GM13976 (cell line): ENCODE measurements at places on chromosomes 13 and 19.

DNA sequence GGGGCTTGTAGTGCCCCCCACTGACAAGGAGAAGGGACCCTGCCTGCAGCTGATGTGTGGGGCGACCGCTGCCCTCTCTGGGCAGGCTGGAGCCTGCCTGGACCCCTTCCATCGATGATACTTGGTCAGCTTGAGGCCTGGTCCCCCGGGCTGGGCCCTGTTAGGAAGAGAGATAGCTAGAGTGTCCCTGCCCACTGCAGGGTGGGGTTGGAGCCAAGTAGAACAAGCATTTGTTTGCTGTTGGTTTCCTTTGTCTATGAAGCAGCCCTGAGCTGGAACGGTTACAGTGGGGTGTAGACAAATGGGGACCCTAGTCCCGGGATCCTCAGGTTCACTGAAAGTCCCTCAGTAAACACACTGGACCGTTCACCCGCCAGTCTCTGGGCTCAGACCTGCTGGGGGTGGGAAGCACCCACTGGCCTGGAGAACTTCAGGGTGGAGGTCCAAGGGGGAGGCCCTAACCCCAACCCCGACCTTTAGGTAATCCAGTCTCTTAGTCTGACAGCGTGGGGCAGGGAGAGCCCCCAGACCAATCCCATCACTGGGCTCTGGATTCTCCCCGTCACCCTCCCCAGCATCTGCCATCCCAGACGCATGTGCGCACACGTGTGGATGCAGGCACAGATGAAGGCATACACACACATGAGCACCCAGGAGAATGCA lies 204.8 kb upstream of the ZNF536 start:
- peak; percentile 19 for DNase-seq

DNA sequence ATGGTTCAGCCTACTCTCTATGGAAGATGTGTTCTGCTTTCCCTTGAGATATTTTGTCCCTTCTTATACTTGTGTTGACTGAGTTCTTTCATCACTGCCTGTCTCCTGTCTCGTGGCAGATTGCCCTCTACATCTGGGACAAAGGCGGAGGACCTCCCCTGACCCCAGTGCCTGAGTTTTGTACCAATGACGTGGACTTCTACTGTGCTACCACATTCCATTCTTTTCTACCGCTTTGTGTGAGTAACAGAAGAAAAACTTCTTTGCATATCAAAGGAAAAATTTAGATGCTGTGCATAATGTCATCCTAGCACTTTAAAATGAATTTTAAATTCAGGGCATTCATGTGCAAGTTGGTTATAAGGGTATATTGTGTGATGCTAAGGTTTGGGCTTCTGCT lies 74.6 kb downstream of the B3GLCT start:
- DNase-seq, result no peak

- peak; percentile 42 for DNase-seq
Measured at GRCh38 chr19:38388349-38389100, at the start of gene SPRED3. TSS of gene SPRED3 (plus strand) at chr19:38388697. CDS start at chr19:38390303, 1,606 bp downstream.

- DNase-seq, result no peak
Measured at GRCh38 chr19:31350693-31351055, 1.4 kb upstream of the TSHZ3 start.

DNA sequence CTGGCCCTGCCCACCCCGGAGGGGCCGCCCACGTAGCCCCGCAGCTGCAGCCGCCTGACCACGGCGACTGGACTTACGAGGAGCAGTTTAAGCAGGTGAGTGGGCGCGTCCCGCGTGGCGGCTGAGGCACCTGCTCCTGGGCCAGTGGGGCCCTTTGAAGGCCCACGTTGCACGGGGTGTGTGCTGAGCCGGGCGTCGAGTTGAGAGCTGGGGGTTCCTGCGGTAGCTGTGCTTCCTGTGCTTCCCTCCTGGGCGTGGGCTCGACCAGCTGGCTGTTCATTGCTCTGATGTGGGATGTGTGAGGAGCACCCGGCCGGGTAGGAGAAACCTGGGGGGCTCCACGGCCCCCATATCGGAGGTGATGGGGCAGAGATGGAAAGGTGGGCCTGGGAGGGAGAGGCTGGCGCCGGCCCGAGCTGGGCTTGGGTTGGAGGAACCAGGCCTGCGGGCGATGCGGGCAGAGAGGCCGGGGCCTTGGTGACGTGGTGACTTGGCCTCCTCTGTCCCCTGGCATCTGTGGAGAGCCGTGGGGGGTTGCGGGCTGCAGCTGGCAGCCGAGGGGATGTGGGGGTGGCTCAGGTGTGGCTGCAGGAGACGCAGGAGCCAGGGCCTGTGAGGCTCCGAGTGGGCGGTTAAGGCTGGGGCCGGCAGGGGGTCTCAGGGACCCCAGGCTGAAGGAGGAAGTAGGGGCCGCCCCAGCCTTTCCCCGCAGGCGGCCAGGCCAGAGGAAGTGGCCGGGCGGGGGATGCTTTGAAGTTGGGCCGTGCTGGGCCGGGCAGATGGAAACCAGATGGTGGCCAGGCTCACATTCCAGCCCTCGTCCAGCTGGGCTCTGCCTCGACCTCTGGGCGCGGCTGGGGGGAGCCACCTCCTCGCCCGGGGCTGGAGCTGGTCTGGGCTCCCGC lies 7.1 kb downstream of the ARID3A start:
- peak; percentile 74 for DNase-seq

GRCh38 chr13:99136427-99136954 lies 64.2 kb upstream of the UBAC2 start:
- no peak for DNase-seq

GRCh38 chr19:11324079-11324661 lies 15.3 kb downstream of the RAB3D start:
- DNase-seq, result peak; percentile 74

DNA sequence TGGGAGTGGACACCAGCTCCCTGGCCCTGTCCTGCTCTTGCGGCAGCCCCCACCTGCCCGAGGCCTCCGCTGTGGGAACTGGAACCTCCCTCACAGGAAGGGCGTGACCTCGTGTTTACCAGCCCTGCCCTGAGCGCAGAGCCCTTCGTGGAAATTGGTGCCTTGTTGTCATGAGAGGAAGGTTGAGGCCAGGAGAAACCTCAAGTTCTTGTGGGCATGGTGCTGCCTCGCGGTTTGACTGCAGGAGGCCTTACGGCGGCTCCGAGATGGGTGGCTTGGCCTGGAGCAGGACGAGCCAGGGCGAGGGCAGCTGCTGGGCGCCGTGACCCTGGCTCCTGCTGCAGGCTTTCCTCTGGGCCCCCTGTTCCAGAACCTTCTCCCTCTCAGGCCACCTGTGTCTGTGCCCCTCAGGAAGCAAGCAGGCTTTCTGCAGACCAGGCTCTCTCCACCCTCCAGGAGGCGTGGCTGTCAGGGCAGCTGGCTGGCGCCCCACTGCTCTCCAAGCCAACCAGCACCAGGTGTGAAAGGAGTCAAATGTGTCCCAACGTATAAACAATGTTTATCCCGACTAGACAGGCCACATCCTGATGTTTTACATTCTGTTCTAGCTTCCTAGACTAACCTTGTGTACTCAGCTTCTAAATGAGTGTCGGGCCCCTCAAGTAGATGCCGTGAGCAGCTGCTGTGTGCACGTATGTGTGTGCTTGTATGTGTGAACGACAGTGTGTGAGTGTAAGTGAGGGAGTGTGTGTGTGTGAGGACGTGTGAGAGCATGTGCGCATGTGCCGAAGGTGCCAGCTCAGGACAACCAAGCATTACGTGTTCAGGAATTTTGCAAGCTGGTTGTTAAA lies 10.4 kb upstream of the RASA3 start:
- no peak for DNase-seq

DNA sequence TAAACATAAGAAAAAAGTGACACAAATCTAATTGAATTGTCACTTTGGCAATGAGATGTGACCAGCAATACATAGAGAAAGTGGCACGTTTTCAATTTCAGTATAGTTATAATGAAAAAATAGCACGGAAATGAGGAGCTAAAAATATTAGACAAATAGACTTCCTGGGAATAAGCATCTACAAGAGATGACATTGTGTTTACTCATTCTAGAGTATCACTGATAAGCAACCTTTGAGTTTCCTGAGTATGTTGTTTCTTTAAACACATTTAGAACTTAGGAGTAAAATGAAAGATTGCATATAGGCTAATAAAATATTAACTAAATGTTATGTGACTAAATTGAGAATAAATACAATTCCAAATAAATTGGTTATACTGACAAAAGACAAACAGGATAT lies 207.1 kb upstream of the SLITRK6 start:
- no peak for DNase-seq

DNA sequence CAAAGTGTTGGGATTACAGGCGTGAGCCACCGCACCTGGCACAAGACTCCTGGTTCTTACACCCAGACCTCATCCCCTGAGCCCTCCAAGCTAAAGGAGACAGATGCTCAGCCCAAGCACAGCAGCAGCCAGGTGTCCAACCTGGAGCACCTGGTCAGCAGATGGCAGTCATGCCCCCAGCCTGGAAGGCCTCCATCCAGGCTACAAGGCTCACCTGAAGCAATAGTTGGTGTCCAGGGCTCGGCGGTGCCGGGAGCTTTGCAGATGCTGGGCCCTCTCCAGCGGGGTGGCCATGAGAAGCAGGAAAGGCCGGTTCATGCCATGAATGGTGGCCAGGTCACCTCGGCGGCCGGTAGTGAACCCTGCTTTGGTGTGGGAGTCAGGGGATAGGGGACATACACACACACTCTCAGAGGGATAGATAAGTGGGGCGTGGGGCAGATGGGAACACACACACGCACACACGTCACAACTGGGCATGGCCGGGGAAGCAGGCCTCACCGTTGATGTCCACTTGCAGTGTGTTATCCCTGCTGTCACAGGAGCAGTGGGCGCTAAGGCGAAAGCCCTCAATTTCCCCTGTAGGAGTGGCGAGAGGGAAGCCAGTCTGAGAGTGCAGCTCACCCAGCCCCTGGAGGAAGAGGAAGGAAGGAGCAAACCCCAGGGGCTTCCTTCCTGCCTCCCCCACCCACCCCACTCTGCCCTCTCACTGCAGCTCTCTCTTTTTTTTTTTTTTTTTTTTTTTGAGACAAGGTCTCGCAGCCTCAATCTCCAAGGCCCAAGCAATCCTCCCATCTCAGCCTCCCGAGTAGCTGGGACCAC lies 11.8 kb downstream of the TGFB1 start:
- no peak for DNase-seq

GRCh38 chr13:78460176-78460575 lies 143.2 kb downstream of the POU4F1 start:
- no peak for DNase-seq

DNA sequence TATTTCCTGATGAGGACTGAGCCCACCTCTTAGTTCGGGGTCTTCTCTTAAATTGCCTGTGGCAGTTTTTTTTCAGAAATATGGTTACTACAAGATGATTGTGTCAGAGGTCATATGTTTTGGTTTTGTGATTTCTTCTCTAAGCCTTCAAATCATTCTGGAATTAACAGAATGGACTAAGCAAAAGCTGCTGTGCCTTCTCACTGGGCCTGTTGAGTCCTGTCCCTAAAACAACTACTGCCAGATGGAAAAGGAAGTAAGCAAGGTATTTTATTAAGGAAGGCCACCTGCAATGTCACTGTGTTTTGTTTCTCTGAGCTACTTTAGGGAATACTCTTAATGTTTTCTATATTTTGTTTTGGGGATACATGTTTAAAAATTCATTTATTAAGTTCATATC lies 470.8 kb downstream of the PCDH20 start:
- no peak for DNase-seq

DNA sequence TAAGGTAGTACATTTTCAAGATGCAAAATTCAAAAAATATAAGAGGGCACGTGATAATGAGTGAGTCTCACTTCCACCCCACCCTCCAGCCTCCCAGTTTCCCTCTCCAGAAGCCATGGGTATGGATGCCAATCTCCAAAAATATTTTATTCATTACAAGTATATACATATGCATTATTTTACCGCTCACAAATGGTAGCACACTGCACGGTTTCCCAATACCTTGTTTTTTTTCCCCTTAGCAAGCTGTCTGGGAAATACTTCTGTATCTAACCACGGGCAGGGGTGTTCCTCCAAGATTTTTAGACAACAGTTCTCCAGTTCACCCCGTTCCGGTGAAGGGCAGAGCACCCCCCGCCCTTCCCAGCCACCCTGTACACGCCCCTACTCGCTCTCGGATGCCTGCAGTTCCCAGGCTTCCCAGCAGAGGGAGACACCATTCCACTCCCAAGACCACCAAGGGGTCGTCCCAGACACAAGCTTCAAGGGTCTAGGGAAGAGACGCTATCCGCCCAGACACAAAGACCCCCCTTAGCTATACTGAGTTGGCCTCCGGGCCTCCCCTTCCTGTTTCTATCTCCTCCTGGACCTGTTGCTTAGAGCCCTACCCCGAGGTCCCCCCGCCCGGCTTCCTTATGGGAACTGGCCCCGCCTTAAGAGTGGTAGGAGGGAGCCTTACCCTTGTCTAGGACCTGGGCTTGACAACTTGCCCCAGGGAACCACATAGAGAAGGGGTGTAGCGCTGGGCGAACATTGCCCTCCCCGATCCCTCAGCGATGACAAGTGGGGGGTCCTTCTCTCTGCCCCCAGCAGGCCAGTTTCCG lies 1.1 kb upstream of the FXYD3 start:
- DNase-seq, result peak; percentile 89

GRCh38 chr19:39315933-39316332 lies 4.7 kb downstream of the LRFN1 start:
- DNase-seq, result no peak

DNA sequence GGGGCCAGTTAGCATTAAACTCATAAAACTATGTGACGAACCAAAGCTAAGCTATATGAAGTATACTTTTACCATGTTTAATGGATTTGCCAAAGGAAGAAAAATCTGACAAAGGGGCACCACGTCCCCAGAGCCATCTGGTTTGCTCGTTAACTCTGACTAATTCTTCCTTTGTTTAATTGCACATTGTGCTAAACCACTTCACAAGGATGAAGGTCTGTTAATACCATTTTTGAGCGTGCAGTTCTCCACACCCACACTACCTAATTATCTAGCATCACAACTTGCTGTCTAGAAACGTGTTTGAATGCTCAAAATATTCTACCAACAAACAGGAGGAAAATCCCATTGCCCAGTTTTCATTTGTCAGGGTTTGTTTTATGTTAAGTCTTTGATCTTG lies 74.8 kb downstream of the COL4A1 start:
- no peak for DNase-seq

- DNase-seq, result no peak
Measured at GRCh38 chr19:12790628-12791344, 500 bp upstream of the JUNB start.

GRCh38 chr13:101648766-101649487 lies 196.5 kb downstream of the ITGBL1 start:
- DNase-seq, result no peak

- peak; percentile 51 for DNase-seq
Measured at GRCh38 chr13:46184277-46184699, 2.3 kb upstream of the LCP1 start.

GRCh38 chr19:38678891-38679494 lies 31.5 kb downstream of the ACTN4 start:
- no peak for DNase-seq

DNA sequence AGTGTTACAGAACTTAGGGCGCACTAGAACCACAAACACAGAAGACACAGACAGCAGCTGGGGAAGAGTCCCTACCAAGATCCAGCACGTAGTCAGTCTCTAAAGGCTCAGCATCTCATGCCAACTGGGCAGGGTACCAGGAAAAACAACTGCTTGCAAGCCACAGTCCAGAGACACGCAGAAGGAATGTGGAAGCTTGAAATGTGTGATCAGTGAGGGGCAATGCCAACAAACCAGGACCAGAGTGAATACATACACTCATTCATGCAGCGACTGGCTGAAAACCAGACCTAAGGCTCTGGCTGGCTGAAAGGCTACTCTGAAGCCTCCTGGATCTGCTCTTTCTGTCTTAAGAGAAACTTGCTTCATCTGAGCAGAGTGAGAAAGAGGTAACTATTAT lies 1484.8 kb downstream of the EFNB2 start:
- no peak for DNase-seq
